Stimulated activated CD4-positive, alpha-beta T cell treated with anti-CD3 and anti-CD28 coated beads, TNF-alpha, amount 100 ng/mL, for 24 hours (primary cell): ENCODE measurements at places on chromosomes 3 and 15.

- no peak for DNase-seq
These were observed 63.5 kb downstream of the C3orf70 start for GRCh38 chr3:185089343-185089742.

- DNase-seq, result no peak
These were observed 113.1 kb downstream of the ATG7 start for GRCh38 chr3:11385326-11385725.

- no peak for DNase-seq
These were observed 117.6 kb downstream of the CHDH start for GRCh38 chr3:53728606-53729005.

GRCh38 chr3:420584-420983 lies 224.0 kb downstream of the CHL1 start:
- no peak for DNase-seq

- no peak for DNase-seq
These were observed 114.7 kb upstream of the PLCL2 start for GRCh38 chr3:16770021-16770420.

- DNase-seq, result no peak
These were observed 57.6 kb downstream of the BOC start for GRCh38 chr3:113268942-113269341.

- DNase-seq, result no peak
These were observed 46.8 kb downstream of the MGLL start for GRCh38 chr3:127775398-127776109.
